ENCODE measurements at places on chromosomes 12 and 14.

DNA sequence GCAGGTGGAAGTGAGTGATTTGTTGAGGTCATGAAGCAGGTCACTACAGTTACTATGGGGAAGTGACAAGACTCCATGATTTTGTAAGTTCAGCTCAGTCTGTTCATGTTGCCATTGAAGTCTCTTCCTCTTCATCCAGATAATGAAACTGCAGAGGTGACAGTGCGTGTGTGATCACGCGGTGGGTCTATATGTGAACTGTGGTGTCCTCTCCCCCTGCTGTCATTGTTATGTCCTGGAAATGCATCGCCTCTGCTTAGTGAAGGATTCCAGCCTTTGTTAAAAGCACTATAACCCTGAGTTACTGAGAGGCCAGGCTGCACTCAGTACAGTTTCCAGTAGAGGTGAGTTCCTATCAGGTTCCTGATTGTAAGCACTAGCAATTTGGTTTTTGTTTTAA is 216.2 kb upstream of the RMST start:
- DNase-seq: no peak

GRCh38 chr12:30746190-30746589 is 8.6 kb downstream of the CAPRIN2 start:
- DNase-seq: no peak

DNA sequence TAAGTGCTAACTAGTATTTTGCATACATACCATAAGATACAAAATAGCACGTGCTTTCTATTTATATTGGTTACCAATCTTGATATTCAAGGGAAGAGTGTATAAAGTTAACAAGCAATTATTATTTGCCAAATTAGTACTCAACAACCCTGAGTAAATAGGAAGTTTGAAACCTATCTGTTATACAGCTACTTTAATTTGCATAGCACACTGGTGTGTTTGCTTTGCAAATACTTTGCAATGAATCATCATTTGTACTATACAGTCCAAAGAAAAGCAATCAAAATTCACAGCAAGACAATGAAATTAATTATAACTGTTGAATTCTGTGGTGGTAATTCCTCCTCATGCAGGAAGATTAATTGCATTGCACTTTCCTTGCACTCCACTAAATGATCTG is 469.1 kb downstream of the PRKD1 start:
- DNase-seq: no peak

DNA sequence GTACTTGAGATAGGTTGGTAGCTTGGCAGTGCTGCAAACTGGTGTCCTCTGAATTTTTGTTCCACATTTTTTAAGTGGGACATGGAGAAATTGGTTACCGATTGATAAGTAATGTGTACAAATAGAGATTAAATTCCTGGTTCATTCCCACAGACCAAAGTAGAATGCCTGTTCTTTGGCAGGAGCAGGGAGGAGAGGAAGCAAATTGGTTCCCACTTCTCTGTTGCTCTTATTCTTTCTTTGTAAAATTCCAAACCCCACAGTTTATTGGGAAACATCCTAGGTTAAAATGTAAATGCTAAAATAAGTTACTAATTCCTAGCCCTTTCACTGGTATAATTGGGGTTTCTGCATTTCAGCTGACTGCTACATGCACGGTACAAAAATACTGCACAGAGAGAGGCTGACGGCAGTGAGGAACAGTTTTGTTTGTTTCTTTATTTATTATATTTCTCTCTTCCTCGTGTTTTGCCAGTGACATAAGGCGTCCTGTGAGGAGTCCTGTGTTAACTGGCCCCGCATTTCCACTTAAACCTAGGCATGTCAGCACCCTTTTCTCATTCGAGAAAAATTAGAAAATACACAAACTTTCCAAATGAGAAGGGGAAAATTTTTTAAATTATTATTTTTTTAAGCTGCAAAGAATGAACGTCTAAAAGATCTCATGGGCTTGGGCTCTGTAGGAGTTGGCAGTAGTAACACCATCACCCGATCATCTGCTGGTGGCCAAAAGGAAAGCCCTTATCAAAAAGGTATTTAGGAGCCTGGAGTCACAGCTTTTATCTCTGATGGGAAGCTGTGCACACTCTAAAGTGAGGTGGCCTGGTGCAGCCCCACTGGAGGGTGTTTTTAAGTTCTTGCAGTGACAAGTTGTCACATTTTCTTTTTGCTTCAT is 25.4 kb upstream of the BCL7A start:
- DNase-seq: no peak

DNA sequence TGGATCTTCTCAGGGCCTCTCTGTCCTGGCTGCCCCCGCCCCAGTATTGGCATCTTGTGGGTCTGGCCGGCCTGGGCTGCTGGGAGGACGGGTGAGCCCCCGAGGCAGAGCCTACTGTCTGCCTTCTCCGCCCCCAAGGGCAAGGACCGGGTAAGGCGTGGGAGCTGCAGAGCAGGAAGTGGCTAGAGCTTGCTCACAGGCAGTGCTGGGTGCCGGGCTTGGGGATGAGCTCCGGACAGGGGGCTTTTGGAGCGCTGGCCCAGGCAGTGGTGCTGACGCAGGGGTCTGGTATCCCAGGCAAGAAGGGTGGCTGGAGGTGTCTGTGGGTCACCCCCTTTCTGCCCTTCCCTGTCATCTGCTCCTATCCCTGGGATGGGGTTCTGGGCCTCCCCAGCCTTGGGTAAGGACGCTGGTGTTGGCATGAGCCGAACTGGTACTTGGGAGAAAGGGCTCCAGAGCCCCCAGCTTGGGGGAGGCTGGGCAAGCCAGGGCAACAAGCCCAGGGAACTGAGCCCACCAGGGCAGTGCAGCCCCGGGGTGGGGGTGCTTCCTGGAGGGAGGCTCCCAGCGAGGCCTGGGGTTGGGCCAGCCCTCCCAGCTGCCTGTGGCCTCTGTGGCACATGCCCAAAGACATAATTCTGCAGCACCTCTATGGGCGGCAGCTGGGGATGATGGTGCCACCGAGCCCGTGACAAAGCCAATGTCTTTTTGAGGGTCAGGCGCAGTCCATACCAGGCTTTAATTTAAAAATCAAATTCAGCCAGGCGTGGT is 126.3 kb downstream of the KIF26A start:
- no peak for DNase-seq

DNA sequence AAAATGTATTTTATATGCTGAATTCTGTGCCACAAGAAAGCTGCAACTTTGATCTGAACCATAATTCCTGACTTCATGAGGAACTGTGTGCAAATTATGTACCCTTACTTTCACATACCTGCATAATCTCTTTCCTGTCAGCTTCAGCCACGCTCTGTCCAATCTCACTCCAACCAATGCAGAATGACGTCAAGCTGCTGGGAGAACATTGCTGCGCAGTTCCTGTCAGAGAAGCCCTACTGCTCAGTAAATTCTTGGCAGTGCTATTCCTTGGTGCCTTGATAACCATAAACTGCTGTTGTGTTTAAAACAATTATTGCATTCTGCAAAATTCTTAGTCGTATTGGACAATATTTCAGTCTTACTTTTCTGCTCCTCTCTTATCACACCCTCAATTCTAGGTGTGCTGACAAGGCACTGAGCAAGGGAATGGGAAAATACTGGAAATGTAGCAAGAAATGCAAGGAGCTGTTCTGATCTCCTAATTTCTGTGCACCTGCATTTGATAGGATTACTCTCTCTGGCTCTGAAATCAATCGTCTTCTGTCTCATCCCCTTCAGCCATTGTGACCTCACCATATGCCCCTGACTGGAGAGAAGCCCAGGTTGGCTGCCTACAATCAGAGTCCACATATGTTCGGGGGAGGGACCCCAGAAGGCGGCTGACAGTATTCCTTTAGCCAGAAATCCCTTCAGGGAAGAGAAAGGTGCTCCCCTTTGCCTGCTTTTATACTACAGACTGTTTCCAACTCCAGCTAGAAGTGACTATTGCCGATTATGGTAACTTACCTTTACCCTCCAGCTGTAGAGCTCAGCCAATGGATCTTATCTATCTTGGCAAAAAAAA is 274.9 kb upstream of the NOVA1 start:
- no peak for DNase-seq

All from NCI-H2081 treated with DMSO at 0.1 percent for 48 hours (cell line).